Activated CD4-positive, alpha-beta memory T cell treated with anti-CD3 and anti-CD28 coated beads, Interleukin-2, amount 10 ng/mL, durations not matched to agents 7 days and 5 days (primary cell): ENCODE measurements at places on chromosomes 5 and 9. TPM values are rescaled to one million over a fixed set of nuclear protein-coding genes. Genes with fewer than 3 reads are reported as not detected.

GRCh38 chr9:87498811-87499360, 1.2 kb downstream of the DAPK1 start:
- DNase-seq: no peak

DNA sequence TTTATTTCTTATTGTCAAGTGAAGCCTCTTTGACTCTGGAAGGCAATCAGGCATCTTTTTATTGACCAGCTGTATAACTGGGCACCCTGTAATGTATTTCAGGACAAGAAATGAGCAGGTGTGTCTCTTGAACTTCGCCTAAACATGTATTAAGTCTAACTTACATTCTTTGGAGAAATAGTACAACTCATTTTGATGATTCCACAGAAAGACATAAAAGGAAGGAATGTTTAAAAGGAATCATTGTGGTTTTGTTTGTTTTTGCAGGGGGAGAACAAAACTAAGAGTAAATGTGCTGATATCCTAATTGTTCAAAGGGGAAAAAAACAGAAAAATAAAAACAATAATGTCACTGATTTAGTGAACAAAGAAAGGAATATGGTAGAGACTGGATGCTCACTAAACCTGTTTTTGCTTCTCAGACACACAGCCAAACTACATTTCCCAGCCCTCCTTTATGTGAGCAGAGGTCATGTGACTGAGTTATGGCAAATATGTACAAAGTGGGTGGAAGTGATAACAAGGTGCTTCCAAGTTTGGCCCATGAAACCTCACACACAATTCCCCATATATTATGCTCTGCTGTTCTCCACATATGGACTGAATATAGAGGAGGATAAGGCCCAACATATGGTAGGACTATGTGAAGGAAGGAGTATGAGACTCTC, 150.6 kb upstream of the ACOT12 start:
- DNase-seq: no peak

DNA sequence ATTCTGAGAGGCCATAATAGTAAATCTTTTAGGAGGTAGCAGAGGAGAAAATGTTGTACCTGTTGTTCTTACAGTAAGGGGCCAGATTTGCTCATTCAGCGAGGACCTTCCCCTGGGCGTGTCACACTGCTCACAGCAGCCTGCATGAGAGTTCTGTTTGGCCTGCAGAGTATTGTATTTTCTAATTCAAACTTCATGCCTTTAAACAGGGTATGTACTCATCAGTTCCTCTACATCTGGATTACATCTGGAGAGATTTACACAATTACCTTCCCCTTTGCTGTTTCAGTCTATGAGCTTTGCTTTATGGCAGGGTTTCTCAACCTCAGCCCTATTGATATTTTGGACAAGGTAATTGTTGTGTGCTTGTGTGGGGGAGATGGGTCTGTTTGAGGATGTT, 170.9 kb upstream of the STK32A start:
- DNase-seq: no peak

DNA sequence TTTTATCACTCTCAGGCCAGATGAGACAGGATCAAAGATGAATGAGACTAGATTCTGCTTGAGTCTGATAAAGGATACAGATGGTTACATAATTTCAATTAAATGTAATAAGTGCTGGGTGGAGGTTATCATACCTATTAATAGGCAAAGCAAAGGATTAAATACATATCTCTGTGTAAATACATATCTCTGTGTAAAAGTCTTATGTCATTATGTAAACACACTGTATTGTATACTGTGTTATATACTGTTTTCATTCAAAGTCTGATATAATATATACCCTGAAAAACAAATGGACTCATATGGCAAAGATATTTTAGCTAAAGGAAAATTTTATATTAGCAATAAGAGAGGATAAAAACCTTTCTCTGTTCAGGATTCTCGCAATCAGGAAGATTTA, 605.8 kb upstream of the PTGER4 start:
- no peak for DNase-seq

DNA sequence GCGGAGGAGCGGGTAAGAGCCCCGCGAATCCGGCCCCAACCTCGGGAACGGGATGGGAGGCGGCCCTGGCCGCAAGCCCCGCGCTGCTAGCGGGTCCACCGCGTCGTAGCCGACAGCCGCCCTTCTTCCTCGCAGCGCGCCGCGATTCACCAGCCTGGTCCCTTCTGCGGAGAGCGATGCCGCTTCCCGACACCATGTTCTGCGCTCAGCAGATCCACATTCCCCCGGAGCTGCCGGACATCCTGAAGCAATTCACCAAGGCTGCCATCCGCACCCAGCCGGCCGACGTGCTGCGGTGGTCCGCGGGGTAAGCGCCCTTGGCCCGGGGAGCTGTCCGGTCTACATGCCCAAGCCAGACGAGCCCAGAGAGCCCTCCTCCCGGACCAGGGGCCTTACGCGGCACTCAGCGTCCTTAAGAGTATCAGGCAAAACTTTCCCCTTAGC, 335 bp downstream of the ROPN1L start:
- no peak for DNase-seq

DNA sequence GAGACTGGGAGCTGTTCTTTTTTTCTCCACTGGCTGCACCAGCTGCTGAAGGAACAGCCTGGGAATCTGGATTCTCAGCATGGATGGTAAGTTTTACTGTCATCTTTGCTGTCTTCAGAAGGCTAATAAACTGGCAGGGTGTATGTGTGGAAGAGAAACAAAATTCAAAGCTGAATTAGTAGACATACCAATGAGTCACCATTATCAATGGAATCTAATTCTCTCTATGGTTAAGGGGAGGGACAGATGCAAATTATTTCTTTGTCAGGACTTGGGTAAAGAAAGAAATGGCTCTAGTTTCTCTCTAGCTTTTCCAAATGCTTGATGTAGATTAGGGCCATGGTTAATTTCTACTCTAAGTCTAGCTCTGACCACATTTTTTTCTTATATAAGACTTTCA, 154.2 kb downstream of the MPDZ start:
- no peak for DNase-seq

GRCh38 chr9:75855509-75855908, 35.0 kb upstream of the PCSK5 start:
- no peak for DNase-seq

GRCh38 chr5:122498163-122498562, 186.1 kb downstream of the SNCAIP start:
- DNase-seq: no peak

DNA sequence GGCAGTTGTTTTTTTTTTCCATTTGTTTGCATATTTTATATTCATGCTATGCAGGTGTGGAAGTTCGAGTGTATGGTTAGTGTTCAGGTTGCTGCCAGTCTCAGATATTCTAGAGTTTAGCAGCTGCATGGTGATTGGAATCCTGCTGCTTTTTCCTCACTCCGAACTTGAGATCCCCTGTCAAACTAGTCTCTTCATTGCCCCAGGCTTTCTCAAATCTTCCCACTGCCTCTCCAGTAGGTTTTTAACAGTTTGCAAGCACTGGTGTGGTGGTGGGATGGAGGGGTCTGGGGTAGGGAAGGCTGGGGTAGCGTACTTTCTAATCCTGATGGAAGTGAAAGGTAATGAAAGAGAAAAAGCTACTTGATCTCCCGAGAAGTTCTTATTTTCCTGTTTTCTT, 112.9 kb downstream of the CHSY3 start:
- DNase-seq: no peak

DNA sequence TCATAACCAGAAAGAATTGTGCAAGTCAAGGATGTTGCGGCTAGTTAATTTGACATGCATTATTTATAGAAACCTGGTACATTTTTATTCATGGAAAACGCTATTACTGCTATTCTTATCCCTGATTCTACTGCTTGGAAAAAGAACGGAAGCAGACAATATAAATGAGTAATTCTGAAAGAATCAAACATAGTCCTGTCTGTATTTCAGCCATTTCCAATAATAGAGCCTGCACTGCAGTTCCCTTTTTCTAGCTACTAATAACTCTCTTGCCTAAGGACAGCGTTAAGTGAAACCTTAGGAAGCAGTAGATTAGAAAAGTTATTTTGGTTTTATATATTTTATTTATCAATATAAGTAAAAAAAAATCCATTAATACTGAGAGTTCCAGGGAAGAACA, 414.9 kb downstream of the CYLC2 start:
- DNase-seq: no peak

CTXN3 gene
- total RNA-seq: not detected

PCDHGA9 gene
- total RNA-seq: not detected

ADRB2 gene
- 6.9 TPM for total RNA-seq
